Stimulated activated CD8-positive, alpha-beta memory T cell treated with anti-CD3 and anti-CD28 coated beads, Interleukin-7, amount 100 ng/mL, for 24 hours (primary cell): ENCODE measurements at places on chromosomes 7 and 10.

- DNase-seq: no peak
These were observed 181.1 kb downstream of the ARHGAP21 start for GRCh38 chr10:24542314-24543270.

GRCh38 chr10:75408911-75409885 lies 7.6 kb upstream of the ZNF503 start:
- no peak for DNase-seq

GRCh38 chr10:81866753-81867152 lies 8.2 kb upstream of the NRG3 start:
- DNase-seq: no peak

- DNase-seq: no peak
These were observed 103.0 kb downstream of the COBL start for GRCh38 chr7:51213618-51214017.

DNA sequence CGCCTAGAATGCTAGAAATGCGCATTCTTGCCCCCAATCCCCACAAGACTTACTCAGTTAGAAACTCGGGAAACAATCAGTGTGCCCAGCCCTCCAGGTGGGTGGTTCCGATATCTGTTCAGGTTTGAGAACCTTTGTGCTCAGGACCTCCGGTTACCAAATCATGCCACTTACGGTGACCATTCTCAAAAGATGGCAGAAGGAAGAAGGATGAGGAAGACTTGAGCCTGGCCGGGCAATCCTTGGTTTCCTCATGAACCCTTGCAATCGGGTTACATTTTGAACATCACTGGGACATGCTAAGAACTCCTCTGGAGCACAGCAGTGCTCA lies 52.1 kb downstream of the RBM17 start:
- no peak for DNase-seq

- DNase-seq: no peak
These were observed 8.4 kb downstream of the ABCB1 start for GRCh38 chr7:87592300-87592699.

DNA sequence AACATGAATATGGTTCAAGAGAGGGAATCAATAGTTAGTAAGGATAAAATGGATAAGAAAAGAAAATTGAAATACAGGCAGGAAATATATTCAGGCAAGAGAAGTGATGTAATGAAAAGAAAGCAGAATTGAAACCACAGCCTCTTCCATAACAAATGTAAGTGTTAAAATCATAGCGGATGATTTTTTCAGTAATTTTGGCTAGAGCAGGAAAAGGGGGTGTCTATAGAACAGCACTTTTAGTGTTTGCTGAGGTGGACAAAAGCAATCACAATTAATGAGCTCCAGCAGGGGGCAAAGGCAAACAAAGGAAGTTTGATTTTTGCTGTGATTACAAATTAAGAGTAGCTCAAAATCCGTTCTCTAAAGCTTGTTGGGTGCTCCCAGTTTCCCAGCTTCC lies 79.0 kb downstream of the TRIL start:
- DNase-seq: no peak

GRCh38 chr10:101625821-101626412 lies 37.8 kb downstream of the DPCD start:
- no peak for DNase-seq

DNA sequence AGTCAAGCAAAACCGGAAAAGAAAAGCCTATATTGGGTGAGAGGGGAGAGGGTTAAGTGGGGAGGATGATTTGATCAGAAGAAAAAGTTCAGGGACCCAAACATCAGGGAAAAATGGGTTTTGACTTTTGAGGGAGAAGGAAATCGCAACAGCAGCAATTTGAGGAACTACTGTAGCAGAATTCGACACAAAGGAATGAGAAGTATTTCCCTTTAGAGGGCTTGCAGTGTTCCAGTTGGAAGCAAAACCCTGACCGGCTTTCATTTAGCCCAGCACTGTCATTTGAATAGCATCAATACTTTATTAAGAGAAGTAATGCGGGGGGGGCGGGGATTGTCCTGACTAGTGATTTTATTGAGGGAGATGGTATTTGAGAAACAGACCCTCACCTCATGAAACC lies 37.2 kb upstream of the GATA3 start:
- DNase-seq: no peak

- DNase-seq: no peak
These were observed 9.3 kb upstream of the SPOCK2 start for GRCh38 chr10:72097448-72098300.

DNA sequence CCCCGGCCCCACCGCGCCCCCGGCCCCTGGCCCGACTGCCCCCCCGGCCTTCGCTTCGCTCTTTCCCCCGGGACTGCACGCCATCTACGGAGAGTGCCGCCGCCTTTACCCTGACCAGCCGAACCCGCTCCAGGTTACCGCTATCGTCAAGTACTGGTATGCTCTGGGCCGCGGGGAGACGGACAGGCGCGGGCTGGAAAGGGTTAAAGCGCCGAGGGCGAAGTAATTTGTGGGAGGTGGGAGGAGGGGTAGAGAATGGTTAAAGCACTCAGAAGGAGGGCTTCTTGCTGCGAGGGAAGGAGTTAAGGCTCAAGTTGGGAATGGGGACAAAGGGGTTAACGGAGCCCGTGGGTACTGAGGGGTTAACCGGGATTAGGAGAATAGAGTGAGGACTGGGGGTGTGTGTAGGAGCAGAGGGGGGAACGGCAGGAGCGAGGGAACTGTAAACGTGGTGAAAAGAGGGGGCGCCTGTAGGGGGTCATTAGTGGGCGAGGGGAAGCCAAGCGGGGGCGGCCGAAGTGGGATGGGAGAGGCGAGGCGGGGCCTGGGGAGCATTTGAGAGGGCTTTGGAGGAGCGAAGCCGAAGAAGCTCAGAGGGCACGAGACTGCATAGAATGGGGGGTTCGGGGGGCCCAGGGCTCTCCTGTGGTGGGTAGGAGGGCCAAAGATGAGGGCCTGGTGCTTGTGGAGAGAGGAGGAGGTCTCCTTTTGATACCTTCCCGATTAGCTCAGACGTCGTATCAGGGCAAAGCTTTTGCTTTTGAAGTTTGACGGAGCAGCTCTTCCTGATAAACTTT lies 605 bp downstream of the SUFU start:
- DNase-seq: no peak

DNA sequence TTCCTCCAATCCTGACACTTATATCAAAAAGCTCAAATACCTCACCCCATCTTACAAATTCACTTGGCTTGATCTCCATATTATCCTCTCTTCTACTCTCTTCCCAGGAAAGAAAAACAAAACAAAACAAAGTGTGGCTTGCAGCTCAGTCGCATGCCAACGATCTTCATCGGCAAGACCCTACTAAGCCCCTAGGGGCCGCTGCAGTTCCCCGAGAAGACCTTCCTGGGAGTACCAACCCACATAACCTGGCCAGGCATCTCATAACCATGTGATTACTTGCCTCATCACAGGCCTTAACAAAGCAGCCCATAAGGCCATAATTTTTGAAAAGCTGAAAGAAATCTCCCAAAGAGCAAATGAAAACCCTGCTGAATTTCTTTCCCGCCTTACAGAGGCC lies 103.7 kb downstream of the ZNF92 start:
- no peak for DNase-seq

DNA sequence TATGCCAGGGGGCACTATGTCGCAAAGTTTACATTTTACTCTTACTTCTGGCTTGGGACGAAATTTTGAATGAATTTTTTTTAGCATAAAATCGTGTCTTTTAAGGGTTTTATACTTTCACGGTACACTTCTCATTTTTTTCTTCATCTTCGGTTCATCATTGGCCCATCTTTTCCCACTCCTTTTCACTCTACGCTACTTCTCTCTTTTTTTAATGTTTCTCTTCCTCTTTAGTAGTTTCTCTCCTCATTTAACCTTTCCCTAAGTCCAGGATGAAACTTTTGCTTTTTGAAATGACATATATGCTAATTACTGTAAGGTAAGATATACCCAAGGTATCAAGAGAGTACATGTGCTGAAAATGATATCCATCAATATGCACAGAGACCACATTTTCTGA lies 39.5 kb downstream of the C7orf33 start:
- no peak for DNase-seq

GRCh38 chr7:17274551-17275245 lies 23.8 kb upstream of the AHR start:
- no peak for DNase-seq

GRCh38 chr10:92740762-92741161 lies 51.0 kb downstream of the HHEX start:
- DNase-seq: no peak

- no peak for DNase-seq
These were observed 50.0 kb upstream of the INSIG1 start for GRCh38 chr7:155247479-155248365.

DNA sequence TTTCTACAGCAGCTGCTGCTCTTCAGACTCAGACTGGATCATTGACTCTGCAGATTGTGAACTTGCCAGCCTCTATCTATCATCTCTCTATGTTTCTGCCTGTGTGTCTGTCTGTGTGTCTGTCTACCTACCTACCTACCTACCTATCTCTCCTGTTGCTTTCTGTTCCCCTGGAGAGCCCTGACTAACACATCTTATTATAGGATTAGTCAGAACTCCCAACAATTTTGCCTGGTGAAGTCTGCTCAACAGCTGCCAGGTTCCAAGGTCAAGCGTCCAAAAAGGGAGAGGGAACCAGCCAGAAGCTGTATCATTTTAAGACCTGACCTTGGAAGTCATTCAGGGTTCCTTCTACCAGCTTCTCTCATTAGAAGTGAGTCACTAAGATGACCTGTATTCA lies 579.0 kb upstream of the DPP6 start:
- no peak for DNase-seq

GRCh38 chr7:131581241-131582051 lies 25.0 kb upstream of the PODXL start:
- DNase-seq: no peak

GRCh38 chr7:68424658-68425297 lies 1173.5 kb upstream of the AUTS2 start:
- DNase-seq: no peak

GRCh38 chr10:26790221-26790995 lies 70.3 kb downstream of the ABI1 start:
- DNase-seq: no peak
